ENCODE measurements at places on chromosomes 13 and 19.

- DNase-seq: peak; percentile 62
These were observed 40.8 kb upstream of the ISYNA1 start for GRCh38 chr19:18478545-18479311.

- DNase-seq: no peak
These were observed 24.8 kb upstream of the SLC46A3 start for GRCh38 chr13:28743499-28744083.

DNA sequence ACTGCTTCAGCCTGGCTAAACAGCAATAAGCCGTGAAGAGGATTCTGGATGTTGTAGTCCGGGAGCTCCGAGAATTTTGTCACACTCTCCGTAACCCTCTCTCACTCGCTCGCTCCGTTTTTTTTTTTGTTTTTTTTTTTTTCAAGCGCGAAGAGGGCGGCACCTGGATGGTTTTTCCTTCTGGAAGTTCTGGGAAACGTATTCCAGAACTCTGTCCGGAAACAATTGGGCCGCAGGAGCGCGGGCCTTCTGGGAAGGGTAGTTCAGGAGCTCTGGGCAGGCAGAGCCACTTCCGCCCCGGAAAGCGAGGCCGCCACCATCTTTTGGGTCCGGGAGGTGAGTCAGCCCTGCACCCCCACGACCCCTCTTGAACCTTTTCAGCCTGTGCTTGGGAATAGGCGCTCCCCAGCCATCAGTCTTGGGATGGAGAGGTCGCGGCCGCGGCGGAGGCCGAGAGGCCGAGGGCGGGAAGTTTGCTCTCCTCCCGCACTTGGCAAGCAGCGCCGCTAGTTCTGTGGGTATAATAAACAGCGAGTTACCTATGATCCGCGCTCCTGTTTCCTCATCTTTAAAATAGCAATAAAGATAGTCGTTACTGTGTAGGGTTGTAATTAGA lies at the start of gene ZNF227:
ZNF227 (plus strand) TSS at position 283 of the 616 bp plus-strand sequence. CDS start 5,261 bp downstream, outside the sequence.
- peak; percentile 73 for DNase-seq

GRCh38 chr19:4376991-4377781 lies 23.2 kb downstream of the SH3GL1 start:
- DNase-seq: no peak

DNA sequence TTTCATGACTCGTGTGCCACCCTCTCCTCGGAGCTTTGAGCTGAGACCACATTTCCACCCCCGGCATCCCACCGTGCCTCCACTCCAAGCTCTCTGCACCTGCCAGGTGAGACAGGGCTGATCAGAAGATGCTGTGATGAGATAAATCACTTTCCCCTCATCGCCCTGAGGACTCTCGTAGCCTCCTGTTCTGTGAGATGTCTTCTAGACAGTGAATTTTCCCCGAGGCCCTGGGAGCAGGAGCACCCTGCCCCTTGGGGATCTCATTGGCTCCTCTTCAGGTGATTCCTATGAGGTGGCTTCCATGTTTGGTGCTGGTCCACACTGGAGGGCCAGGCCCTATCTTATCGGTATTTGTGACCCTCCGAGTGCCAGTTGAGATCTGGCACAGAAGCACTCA lies 154.0 kb upstream of the TSHZ3 start:
- DNase-seq: no peak

- DNase-seq: peak; percentile 41
These were observed 412.6 kb downstream of the KCTD12 start for GRCh38 chr13:76473552-76474134.

DNA sequence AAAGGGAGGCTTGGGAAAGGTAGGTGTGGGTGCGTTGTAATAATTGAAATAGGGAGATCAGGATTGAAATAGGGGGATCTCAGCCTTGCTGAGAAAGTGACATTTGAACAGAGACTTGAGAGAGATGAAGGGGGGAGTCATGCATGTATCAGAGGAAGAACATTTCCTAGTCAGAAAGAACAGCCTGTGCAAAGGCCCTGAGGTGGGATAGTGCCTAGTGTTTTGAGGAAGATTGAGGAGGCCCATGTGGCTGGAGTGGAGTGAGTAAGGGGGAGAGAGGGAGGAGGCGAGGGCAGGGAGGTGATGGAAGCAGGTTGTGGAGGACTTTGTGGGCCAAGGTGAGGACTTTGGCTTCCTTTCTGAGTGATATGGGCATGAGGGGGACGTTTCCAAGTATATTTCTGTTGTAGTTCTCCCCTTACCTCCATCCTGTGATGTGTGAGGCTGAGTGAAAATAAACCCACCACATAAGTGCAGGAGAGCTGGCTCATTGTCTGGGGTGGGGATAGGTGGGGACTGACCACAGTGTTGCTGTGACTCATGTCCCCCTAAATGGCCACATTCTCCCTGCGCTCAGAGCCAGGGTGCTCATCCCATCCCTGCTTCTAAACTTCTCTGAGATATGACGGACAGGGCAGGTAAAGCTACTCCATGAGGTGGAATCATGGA lies 17.8 kb downstream of the ACTL9 start:
- DNase-seq: no peak

All from immature natural killer cell (primary cell).